ENCODE measurements at places on chromosomes 3 and 15.

GRCh38 chr3:27202959-27203358 is 166.2 kb downstream of the NEK10 start:
- DNase-seq = no peak

DNA sequence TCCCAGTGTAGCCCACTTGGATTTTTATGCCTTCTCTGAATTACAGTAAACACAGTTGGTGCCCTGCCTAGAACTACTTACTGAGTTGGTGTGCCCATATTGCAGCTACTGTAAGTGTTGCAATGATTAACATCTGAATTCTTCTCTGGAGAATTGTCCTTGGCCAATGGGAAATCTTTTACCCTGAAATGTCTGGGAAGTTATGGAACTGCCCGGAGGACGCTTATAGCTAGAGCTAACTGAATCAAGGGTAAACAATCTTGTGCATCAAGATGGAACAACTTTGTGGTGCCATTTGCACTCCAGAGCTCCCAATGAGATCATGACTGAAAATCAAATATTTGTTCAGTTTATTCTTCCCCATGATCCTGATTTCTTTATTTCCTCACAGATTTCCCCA is 246.7 kb upstream of the CBLB start:
- DNase-seq = no peak

DNA sequence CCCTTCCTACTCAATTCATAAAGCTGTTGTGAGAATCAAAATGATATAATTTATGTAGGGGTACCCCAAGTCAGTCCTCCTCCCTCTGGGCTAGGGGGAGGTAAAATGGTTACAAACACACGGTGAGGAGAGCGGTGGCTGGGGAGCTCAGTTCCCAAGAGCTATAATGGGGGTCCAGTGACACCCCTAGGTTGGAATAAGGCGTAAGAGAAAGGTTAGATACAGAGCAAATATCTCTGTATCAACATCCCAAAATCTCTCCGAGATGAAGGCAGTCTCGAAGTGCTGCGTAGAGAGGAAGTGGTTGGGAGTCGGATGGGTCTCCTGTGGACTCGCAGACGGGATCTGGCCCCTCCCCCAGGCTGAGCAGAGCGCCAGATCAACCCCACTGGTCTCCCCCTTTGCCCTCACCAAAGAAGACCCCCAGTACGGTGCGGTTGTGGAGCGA is 1.8 kb downstream of the DUOX2 start:
- DNase-seq = no peak

- no peak for DNase-seq
Observed at GRCh38 chr3:165545059-165545458, 292.2 kb downstream of the BCHE start.

- DNase-seq = no peak
Observed at GRCh38 chr15:22845289-22845900, 6.9 kb downstream of the NIPA2 start.

DNA sequence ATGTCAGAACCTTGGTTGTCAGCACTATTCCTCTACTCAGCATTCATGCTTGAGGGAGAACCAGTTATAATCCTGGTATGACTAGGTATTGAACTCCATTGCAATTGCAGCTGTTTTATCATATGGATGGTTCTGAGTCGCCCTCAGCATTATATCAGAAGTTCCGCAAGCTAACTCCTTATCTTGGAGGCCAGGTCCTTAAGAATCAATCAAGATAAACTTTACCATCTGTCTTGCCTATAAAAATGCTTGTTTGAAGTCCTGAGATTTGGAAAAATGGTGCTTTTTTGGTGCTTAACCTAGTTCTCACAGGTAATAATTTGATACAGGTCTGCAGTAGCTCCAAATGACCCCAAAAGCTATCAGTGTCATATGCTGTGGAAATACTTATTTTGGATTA is 16.3 kb upstream of the PLSCR1 start:
- DNase-seq = no peak

- no peak for DNase-seq
Observed at GRCh38 chr15:70936326-70936725, 43.7 kb downstream of the LRRC49 start.

- DNase-seq = no peak
Observed at GRCh38 chr3:63857311-63857710, 6.3 kb downstream of the THOC7 start.

Data from Kasumi-1 (cell line).